ENCODE measurements at places on chromosomes 12 and 14. TPM values are rescaled to one million over a fixed set of nuclear protein-coding genes. Genes with fewer than 3 reads are reported as not detected.
A peak's percentile ranks its signal among the peaks of the same experiment; 100 is the strongest.

- H3K27me3 ChIP-seq: no peaks in the 10 kb centered on the region
- H3K4me3 ChIP-seq: no peak overlapping the region
- H3K36me3 ChIP-seq: no peaks in the 10 kb centered on the region
- no peak overlapping the region for H3K27ac ChIP-seq
- no peaks in the 10 kb centered on the region for H3K4me1 ChIP-seq
These were observed 114.3 kb downstream of the SSPN start for GRCh38 chr12:26309634-26310033.

DNA sequence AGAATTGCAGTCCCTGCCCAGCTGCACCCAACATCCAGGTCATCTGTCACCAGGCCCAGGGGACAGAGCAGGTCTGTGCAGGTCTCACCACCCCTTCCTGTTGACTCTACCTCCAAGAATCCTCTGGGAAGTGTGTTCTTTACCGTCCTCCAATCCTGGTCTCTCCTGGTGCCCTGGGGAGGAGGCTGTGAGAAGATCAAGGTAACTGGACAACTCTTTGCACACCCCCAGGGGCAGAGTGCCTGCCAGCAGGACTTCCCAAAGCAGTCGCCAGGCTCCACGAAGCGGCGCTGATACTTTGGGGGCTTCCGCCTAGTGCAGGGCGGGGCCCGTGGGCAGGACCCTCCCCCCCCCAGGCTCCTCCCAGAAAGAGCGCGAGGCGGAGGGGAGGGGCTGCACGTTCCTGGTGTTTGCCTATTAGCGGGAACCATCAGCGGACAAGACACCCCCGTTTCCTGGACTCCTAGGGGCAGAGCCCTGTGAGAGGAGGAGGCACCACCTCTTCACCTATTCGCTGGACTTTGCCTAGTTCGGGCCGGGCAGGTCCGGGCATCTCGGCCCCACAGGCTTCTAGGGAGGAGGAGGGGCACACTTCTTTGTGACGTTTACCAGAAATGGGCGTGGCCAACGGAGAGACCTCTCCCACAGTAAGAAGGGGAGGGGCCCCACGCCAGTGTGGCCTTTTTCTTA is 918.0 kb downstream of the AACS start:
- peaks cover 14% of the 10 kb centered on the region for H3K4me1 ChIP-seq
- peaks cover 7% of the 10 kb centered on the region for H3K27me3 ChIP-seq
- peak overlapping the region; percentile 38 for H3K4me3 ChIP-seq
- DNase-seq: peak; percentile 74

DNA sequence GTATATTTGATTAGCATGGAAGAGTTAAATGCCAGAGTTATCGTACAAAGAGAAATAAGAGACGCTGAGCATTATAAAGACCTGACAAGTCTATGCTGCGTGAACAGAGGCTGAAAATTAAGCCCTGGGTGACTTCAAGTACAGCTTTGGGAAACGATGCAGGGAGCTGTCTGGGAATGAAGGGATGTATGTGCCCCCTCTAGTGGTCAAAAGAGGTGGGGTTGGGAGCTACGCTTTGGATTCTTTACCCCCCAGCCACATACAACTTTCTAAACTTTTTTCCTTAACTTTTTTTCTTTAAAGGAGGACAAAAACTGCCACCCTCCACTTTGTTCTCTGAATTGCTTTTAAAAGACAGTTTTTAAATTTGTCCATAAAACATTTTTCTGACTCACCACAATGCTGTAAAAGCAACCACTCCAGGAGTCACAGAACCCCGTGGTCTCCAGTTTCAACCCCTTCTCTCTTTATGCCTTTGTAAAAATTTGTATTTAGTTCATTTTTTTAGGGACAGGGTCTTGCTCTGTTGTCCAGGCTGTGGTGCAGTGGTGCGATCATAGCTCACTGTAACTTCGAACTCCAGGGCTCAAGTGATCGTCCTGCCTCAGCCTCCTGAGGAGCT is 59.4 kb downstream of the ZNF664 start:
- H3K4me3 ChIP-seq: no peak overlapping the region
- DNase-seq: no peak
- H3K27ac ChIP-seq: no peak overlapping the region
- no peaks in the 10 kb centered on the region for H3K27me3 ChIP-seq

DNA sequence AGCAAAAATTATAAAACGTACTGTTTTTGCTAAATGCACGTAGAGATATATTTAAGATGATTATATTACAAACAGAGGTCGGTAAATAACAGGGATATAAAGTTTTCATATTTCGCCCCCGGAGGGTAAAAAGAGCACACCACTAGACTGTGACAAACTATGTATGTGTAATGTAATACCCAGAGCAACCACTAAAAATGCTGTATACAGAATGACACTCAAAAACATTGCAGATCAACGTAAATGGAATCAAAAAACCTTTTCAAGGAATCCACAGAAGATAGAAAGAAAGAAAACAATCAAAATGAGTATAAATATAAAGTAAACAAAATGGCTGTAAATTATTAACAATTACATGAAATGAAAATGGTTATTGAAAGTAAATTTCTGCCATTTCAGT is 37.6 kb upstream of the PRB4 start:
- H3K27me3 ChIP-seq: no peaks in the 10 kb centered on the region
- DNase-seq: no peak
- no peaks in the 10 kb centered on the region for H3K36me3 ChIP-seq
- H3K4me3 ChIP-seq: no peak overlapping the region

DNA sequence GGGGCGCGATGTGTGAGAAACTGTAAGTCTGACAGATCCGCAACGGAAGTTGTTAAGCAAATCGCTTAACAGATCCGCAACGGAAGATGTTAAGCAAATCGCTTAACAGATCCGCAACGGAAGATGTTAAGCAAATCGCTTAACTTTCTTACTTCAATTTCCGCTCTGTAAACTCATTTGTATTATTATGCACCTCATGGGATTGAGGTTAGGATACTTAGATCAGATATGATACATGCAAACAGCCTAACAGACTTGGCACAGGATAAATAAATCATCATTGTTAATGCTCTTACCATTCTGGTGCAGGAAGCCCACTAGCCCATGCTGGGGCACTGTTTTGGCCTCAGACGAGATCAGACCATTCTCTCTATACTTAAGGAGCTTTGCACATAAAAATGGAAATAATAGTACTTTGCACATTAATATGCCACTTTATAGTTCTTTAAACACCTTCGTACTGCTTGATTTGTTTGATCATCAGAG is 399 bp downstream of the NCAPD2 start:
- peaks cover 35% of the 10 kb centered on the region for H3K36me3 ChIP-seq
- H3K27me3 ChIP-seq: no peaks in the 10 kb centered on the region
- peaks cover 27% of the 10 kb centered on the region for H3K4me1 ChIP-seq
- H3K4me3 ChIP-seq: peak overlapping the region; percentile 79
- peak overlapping the region; percentile 95 for H3K27ac ChIP-seq
- no peak for DNase-seq

DNA sequence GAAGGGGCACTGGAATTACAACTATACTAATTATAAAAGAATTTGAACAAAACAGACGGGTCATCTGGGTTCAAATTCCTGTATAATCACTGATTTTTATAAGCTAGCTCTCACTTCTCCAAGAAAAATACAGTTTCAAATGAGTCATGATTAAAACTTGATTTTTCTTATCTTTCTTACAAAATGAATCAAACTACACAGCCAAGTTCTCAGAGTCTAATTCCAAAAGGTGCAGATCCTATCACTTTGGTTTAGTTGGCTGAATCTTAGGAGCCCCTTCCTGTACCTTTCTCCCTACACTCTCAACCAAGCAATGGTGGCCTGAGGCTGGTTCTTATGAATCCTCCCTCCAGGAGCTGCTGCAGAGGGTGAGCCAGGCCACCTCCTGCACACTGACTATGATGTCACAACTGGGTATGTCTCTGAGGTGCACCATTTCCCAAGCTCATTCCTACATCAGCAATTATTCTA is 43.8 kb upstream of the BMP4 start:
- no peaks in the 10 kb centered on the region for H3K27me3 ChIP-seq
- no peak overlapping the region for H3K27ac ChIP-seq
- no peaks in the 10 kb centered on the region for H3K4me1 ChIP-seq
- H3K4me3 ChIP-seq: no peak overlapping the region

DNA sequence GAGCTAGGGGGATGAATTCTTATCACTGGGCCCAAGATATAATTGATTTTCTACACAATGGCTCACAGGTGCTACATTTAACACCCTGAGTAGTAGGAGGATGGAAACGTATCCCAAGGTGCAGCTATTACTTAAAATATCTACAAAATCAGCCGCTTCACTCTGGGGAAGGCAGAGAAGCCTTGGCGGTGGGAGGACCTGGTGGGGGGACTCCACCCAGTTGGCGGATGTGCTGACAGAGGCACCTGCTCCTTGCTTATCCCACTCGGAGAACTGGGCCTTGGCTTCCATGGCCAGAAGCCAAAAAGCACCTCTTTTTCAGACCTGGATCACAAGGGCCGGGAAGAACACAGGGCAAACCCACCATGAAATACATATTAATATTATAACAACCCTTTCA is 106.3 kb downstream of the OTX2 start:
- H3K27ac ChIP-seq: no peak overlapping the region
- H3K4me1 ChIP-seq: no peaks in the 10 kb centered on the region
- DNase-seq: no peak
- H3K4me3 ChIP-seq: no peak overlapping the region
- no peaks in the 10 kb centered on the region for H3K36me3 ChIP-seq

BCL7A gene
- total RNA-seq: 6.6 TPM

MYF5 gene
- total RNA-seq: not detected
